ENCODE measurements at places on chromosomes 1 and 21.

GRCh38 chr1:228007801-228008341 lies 1.1 kb downstream of the WNT3A start:
- H3K4me1 ChIP-seq = no peaks in the 10 kb centered on the region
- H3K27me3 ChIP-seq = peaks cover 87% of the 10 kb centered on the region
- no peaks in the 10 kb centered on the region for H3K36me3 ChIP-seq
- H3K27ac ChIP-seq = no peak overlapping the region
- no peak overlapping the region for H3K4me3 ChIP-seq
- no peak for DNase-seq

GRCh38 chr1:216210081-216210480 lies 213.2 kb downstream of the USH2A start:
- H3K4me1 ChIP-seq = no peaks in the 10 kb centered on the region
- no peak overlapping the region for H3K27ac ChIP-seq
- DNase-seq = no peak
- no peak overlapping the region for H3K4me3 ChIP-seq
- H3K36me3 ChIP-seq = no peaks in the 10 kb centered on the region

GRCh38 chr1:168708698-168709404 lies 20.2 kb downstream of the DPT start:
- H3K27ac ChIP-seq = no peak overlapping the region
- no peak overlapping the region for H3K4me3 ChIP-seq
- no peaks in the 10 kb centered on the region for H3K4me1 ChIP-seq
- no peaks in the 10 kb centered on the region for H3K36me3 ChIP-seq
- no peaks in the 10 kb centered on the region for H3K27me3 ChIP-seq

- no peak for DNase-seq
- no peaks in the 10 kb centered on the region for H3K4me1 ChIP-seq
- no peak overlapping the region for H3K27ac ChIP-seq
- H3K27me3 ChIP-seq = no peaks in the 10 kb centered on the region
- no peaks in the 10 kb centered on the region for H3K36me3 ChIP-seq
These were observed 176.6 kb upstream of the GORAB start for GRCh38 chr1:170355267-170355801.

DNA sequence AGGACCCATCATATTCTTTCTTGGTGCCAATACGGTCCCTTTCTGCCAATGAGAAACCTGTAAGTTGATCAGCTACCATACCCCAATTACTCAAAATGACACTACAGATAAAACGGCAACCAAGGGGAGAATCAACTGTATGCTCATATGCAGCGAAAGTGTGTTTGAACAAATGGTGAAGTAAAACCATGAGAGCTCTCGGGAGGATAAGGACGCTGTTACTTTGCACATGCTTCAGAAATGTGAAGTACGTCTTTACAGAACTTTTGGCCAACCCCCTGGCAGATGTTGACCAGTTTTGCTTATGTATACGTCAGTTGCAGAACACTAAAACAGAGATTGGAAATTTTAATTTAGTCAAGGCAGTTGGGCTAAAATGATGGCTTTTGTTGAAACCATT lies 79.6 kb downstream of the PROX1 start:
- no peak overlapping the region for H3K4me3 ChIP-seq
- no peak for DNase-seq
- no peak overlapping the region for H3K27ac ChIP-seq
- H3K4me1 ChIP-seq = no peaks in the 10 kb centered on the region
- no peaks in the 10 kb centered on the region for H3K36me3 ChIP-seq

- DNase-seq = no peak
- H3K4me3 ChIP-seq = no peak overlapping the region
- no peaks in the 10 kb centered on the region for H3K36me3 ChIP-seq
- no peak overlapping the region for H3K27ac ChIP-seq
- H3K27me3 ChIP-seq = no peaks in the 10 kb centered on the region
These were observed 11.6 kb downstream of the COL9A2 start for GRCh38 chr1:40305451-40305850.

- no peak overlapping the region for H3K27ac ChIP-seq
- no peak for DNase-seq
- H3K4me3 ChIP-seq = no peak overlapping the region
- peaks cover 12% of the 10 kb centered on the region for H3K4me1 ChIP-seq
- peaks cover 3% of the 10 kb centered on the region for H3K27me3 ChIP-seq
- no peaks in the 10 kb centered on the region for H3K36me3 ChIP-seq
These were observed 724 bp upstream of the CALML6 start for GRCh38 chr1:1914101-1914970.

GRCh38 chr1:12594966-12595756 lies 22.8 kb downstream of the DHRS3 start:
- peak; percentile 36 for DNase-seq
- H3K36me3 ChIP-seq = no peaks in the 10 kb centered on the region
- H3K27ac ChIP-seq = peak overlapping the region; percentile 61
- peak overlapping the region; percentile 44 for H3K4me3 ChIP-seq
- H3K4me1 ChIP-seq = no peaks in the 10 kb centered on the region

DNA sequence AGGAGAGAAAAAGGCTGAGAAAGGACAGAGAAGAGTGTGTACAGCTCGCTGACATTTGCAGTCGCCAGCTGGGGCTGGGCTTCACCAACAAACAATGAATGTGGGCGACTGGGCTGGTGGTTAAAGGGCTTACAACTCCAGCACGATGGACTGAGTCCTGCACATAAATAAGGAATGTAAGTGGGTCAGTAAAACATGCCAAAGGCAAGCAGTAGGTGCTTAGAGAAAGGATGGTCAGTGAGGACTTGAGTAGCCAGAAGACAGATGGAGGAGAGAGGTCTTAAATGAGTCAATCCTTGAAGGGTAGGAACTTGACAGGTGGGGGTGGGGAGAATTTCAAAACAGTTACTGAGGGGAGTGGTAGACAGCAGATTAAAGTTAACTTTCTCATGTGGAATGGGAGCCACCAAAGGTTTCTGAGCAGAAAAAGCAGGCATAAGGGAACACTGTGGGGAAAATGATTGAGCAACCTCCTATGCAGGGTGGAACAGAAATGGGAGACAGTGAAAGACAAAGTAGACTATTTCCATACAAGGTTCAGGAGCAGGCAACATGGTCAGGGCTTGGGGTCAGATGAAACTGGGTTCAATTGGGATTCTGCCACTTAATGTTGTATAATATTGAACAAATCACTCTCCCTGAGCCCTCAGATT lies 37.4 kb downstream of the GADD45A start:
- no peak overlapping the region for H3K27ac ChIP-seq
- H3K36me3 ChIP-seq = no peaks in the 10 kb centered on the region
- H3K27me3 ChIP-seq = no peaks in the 10 kb centered on the region
- H3K4me3 ChIP-seq = no peak overlapping the region
- no peak for DNase-seq
- peaks cover 14% of the 10 kb centered on the region for H3K4me1 ChIP-seq

DNA sequence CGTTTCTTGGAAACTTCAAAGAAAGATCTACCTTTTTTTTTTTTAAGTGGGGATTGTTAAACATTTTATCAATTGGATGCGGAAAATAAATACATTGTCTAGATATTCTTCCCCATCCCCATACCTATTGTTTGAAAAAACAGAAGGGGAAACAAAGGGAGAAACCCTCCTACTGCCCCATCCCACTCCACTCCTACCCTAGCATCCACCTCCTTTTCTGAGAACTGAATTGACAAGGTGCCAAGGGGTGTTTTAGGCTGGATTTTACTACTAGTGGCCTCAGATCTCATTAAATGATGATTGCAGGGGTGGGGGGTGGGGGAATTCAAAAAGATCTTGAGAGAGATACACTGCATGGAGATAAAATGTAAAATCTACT lies 2.6 kb downstream of the EDARADD start:
- peaks cover 9% of the 10 kb centered on the region for H3K27me3 ChIP-seq
- no peaks in the 10 kb centered on the region for H3K36me3 ChIP-seq
- H3K4me1 ChIP-seq = no peaks in the 10 kb centered on the region
- no peak overlapping the region for H3K4me3 ChIP-seq
- H3K27ac ChIP-seq = no peak overlapping the region

DNA sequence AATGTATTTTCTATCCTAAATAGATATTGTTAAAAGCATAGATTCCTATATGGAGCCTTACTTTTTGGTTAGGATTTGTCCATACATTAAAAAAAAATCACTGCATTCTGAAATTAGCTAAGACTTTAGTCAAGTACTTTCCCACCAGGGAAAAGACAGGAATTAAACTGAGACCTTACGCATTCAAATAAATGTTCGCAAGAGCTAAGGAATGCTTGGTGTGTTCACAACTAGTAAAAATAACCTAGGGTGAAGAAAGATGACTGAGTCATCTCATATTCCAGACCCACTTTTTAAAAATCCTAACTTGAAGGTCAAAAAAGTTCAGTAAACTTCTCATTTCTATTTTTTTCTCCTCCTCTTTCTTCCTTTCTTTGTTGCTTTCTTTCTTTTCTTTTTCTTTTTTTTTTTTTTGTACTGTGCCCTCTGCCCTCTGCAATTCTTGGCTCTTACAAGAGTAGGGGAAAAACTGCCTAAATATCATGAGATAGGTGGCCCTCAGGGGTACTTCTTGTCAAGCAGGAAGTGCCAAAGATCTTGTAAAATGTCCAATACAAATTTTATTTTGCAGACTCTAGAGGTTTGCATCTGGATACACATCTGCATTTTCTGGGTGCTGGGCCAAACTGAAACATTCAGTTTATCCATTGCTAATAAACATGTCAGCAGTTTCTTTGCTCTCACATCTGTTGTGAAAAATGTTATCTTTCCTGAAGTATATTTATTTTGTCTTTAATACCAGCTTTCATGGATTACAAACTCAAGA lies 121.4 kb upstream of the GORAB start:
- no peaks in the 10 kb centered on the region for H3K4me1 ChIP-seq
- DNase-seq = no peak
- H3K27ac ChIP-seq = no peak overlapping the region
- H3K36me3 ChIP-seq = no peaks in the 10 kb centered on the region
- H3K27me3 ChIP-seq = no peaks in the 10 kb centered on the region

- H3K36me3 ChIP-seq = no peaks in the 10 kb centered on the region
- no peaks in the 10 kb centered on the region for H3K4me1 ChIP-seq
- H3K4me3 ChIP-seq = no peak overlapping the region
These were observed 53.9 kb upstream of the AKT3 start for GRCh38 chr1:243903895-243904294.

DNA sequence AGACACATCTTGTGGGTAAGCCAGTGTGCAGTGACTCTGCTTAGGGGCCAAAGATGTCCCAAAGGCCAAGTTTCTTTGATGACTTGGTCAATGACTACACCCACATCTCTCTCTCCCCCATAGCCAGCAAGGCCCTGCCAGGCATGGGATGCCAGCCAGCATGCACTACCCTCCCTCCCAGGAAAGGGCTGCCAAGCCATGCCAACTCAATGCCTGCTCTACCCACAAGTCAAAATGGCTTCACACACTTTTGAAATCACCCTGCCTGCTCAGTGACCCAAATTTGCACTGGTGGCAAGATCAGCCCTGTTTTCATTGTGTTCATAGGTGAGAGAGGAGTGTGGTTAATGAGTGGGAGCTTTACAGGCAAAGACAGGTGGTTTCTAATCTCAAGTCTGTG lies 112.5 kb downstream of the MATN1 start:
- no peak for DNase-seq
- H3K27me3 ChIP-seq = no peaks in the 10 kb centered on the region
- no peaks in the 10 kb centered on the region for H3K36me3 ChIP-seq
- H3K4me1 ChIP-seq = no peaks in the 10 kb centered on the region
- no peak overlapping the region for H3K4me3 ChIP-seq

DNA sequence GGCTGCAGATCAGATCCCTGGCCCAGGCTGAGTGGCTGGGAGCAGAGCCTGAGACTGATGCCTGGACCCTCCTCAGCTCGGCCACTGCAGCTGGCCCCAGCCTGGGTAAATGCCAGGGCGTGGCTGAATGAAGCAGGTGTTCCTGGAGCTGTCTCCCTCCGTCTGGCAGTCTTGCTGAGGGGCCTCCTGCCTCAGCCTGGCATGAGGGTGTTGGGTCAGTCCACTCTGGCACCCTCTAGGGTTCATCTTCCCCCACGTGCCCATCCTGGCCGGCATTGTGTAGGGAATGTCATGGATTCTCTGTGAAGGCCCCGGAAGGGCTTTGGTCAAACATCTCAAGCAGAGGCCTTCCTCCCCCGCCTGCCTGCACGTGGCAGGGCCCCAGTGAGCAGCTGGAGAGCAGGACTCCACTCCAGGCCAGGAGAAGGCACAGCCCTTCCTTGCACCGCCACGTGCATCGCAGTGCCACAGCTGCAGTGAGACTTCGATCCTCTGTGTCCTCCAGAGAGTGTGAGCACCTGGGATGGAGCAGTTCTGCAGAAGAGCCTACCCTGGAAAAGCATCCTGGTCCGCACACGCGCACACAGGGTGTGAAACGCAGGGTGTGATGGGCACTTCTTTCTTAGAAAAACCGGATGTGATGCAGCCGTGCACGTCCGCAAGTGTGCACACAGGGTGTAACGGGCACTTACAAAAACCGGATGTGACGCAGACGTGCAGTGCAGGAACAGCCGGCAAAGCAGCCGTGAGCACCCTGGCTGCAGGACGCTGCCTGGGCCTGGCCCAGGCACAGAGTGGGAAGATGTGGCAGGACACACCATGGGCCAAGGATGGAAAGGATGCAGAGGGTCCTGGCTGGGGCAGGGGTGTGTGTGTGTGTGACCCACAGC lies 4.6 kb upstream of the KRTAP10-4 start:
- no peak for DNase-seq
- H3K4me3 ChIP-seq = no peak overlapping the region
- no peaks in the 10 kb centered on the region for H3K4me1 ChIP-seq

DNA sequence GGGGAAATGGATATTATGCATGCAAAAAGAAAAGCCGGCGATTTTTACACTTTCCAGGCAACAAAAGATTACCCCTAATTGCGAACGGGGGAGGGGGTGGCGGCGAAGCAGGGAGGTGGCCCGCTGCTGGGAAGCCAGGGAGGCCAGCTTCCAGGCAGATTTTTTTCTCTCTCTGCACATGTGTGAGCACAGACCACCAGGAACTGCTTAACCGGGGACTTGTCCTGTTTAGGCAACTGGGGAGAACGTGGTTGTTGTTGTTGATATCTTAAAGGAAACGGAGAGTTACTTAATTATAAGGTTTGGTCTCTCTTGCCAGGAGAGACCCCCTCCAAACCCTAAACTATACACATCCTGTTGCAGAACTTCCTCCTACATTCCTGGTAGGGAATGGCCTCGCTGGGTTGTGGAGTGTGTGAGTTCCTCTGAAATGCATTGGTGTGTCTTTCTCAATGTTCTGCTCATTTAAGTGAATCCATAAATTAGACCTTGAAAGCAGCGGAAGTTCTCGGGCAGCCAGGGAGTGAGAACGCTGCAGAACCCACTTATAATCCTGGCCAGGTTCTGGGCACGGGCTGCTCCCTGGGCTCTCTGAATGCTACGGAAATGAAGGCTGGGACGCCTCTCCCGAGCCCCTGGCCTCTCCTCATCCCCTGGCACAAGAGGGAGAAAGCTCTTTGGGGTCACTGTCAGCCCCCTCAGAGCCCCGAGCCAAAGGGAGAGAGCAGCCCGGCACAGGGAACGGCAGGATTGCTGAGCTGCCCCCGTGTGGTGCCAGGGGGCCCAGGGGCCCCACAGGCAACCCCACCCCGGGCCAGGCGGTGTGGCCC lies 250.0 kb downstream of the FOXD2 start:
- H3K4me1 ChIP-seq = no peaks in the 10 kb centered on the region
- H3K27ac ChIP-seq = no peak overlapping the region
- H3K36me3 ChIP-seq = no peaks in the 10 kb centered on the region
- no peak for DNase-seq
